ENCODE measurements at places on chromosomes 3 and 15. TPM values are rescaled to one million over a fixed set of nuclear protein-coding genes. Genes with fewer than 3 reads are reported as not detected.

The C3orf49 gene
- total RNA-seq, result not detected

The FMN1 gene
- total RNA-seq, result 0.29 TPM

The EAF1 gene
- total RNA-seq, result 18.2 TPM

The PPP1R2 gene
- 37.3 TPM for total RNA-seq

The KLHL40 gene
- total RNA-seq, result not detected

The XCR1 gene
- total RNA-seq, result not detected

The CTXN2 gene
- 0.14 TPM for total RNA-seq

GRCh38 chr15:84975871-84976351 lies 5.7 kb upstream of the PDE8A start:
- H3K4me1 ChIP-seq, result peaks cover 2% of the 10 kb centered on the region
- H3K4me3 ChIP-seq, result no peak overlapping the region
- no peak for DNase-seq
- H3K36me3 ChIP-seq, result no peaks in the 10 kb centered on the region

DNA sequence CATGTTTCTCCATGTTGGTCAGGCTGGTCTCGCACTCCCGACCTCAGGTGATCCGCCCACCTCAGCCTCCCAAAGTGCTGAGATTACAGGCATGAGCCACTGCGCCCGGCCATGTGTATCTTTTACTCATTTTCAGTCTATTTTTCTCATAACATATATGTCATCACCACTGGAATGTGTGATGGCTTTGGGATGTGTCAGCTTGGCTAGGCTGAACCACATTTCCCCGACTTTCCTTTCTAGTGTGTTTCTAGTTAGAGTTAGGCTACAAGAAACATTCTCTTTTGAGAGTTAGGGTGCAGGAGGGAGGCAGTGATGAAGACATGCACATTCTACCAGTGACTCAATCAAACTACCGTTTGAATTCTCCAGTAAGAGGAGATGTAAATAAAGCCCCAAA lies 444.9 kb upstream of the THBS1 start:
- H3K4me3 ChIP-seq, result no peak overlapping the region
- no peaks in the 10 kb centered on the region for H3K27me3 ChIP-seq
- no peak overlapping the region for H3K27ac ChIP-seq
- H3K36me3 ChIP-seq, result no peaks in the 10 kb centered on the region

- no peak overlapping the region for H3K4me3 ChIP-seq
- H3K27ac ChIP-seq, result no peak overlapping the region
- DNase-seq, result no peak
- H3K4me1 ChIP-seq, result peaks cover 23% of the 10 kb centered on the region
- no peaks in the 10 kb centered on the region for H3K36me3 ChIP-seq
Observed at GRCh38 chr15:101198800-101199199, 53.0 kb downstream of the CHSY1 start.

DNA sequence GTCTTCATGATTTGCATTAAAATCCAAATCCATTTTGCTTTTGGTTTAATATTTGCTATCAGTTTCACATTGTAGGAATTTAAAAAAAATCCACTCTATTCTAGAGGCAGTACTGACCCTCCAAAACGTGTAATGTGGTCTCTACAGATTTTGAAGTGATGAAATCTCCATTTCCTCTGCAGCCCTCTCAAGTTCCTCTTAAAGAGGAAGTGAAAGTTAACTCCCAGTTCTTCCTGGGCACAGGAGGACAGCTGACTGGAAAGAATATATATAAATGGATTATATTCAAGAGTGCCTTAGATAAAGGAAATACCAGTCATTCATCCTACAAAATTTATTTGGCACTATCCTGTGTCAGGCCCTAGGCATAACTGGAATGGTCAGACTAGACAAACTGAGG lies 83.5 kb upstream of the PLCL2 start:
- H3K27me3 ChIP-seq, result peaks cover 4% of the 10 kb centered on the region
- no peak for DNase-seq
- no peaks in the 10 kb centered on the region for H3K4me1 ChIP-seq
- H3K4me3 ChIP-seq, result no peak overlapping the region

DNA sequence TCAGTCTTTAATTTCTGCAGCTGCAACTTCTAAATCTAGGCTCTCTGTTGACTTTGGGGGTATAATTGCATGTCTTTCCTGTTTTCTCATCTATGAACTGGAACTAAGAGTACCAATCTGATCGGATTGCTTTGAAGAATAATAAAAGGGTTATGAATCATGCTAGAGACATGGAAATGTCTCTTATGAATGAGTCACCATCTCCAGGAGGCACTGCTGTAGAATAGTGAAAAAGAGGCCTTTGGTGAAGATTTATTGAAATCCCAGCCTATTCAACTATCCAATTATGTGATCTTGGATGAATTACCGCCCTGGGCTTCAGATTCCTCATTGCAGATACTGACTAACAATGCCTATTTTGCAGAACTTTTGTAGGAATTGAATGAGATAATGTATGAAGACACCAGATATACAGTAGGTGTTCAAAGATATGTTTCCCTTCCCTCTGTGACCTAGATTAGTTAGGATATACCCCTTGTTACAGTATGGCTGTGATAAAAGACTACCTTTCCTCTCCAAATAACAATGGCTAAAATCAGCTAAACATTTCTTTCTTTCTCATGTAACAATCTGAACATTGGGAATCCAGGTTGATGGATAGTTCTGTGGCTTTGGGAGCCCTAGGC lies 11.5 kb upstream of the CMTM8 start:
- no peak overlapping the region for H3K4me3 ChIP-seq
- DNase-seq, result peak; percentile 70
- peaks cover 15% of the 10 kb centered on the region for H3K4me1 ChIP-seq
- H3K36me3 ChIP-seq, result no peaks in the 10 kb centered on the region

GRCh38 chr3:58254144-58254543 lies 16.6 kb downstream of the ABHD6 start:
- no peak overlapping the region for H3K4me3 ChIP-seq
- no peaks in the 10 kb centered on the region for H3K4me1 ChIP-seq
- no peak for DNase-seq
- no peak overlapping the region for H3K27ac ChIP-seq
- no peaks in the 10 kb centered on the region for H3K36me3 ChIP-seq

DNA sequence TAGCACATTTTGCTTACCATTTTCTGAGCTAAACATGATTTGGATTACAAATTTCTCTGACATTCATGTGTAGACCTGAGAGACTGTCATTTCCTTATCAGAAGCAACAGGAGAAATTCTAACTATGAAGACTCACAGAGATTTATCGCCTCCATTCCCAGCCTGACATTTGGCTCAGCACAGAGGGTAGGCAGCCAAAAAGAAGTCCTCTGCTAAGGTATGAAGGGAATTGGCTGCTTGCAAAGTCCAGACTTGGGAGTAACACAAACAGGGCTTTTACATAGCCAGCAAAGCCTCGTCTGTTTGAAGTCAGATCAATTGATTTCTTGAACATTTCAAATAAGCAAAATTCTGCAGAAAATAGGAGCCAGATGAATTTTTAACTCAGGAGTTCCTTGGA lies 57.0 kb upstream of the CMSS1 start:
- H3K36me3 ChIP-seq, result peaks cover 13% of the 10 kb centered on the region
- H3K27ac ChIP-seq, result no peak overlapping the region
- H3K4me1 ChIP-seq, result peaks cover 2% of the 10 kb centered on the region
- no peaks in the 10 kb centered on the region for H3K27me3 ChIP-seq
- no peak overlapping the region for H3K4me3 ChIP-seq

DNA sequence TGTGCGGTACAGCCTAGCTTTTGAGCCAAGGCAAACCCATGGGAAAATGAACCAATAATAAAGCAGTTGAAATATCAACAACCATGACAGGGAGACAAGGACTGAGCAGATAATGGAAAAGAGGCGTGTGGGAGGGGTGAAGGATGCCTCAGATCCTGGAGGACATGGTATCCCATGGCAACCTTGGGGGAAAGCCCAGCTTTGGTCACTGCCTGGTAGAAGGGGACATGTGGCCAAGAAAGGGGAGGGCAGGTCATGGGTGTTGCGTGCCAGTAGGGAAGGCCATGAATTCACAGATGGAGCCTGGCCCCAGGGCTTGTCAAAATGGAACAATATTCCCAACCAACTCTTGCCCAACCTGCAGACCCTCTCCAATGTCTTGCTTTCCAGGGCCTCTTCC lies 140.5 kb upstream of the SMAD3 start:
- no peaks in the 10 kb centered on the region for H3K4me1 ChIP-seq
- H3K27ac ChIP-seq, result no peak overlapping the region
- DNase-seq, result no peak
- no peaks in the 10 kb centered on the region for H3K27me3 ChIP-seq
- H3K36me3 ChIP-seq, result no peaks in the 10 kb centered on the region
- no peak overlapping the region for H3K4me3 ChIP-seq

GRCh38 chr15:53129121-53129904 lies 339.2 kb upstream of the ONECUT1 start:
- H3K4me3 ChIP-seq, result no peak overlapping the region
- no peak for DNase-seq
- H3K36me3 ChIP-seq, result no peaks in the 10 kb centered on the region
- no peak overlapping the region for H3K27ac ChIP-seq

GRCh38 chr3:124318014-124318413 lies 326.1 kb upstream of the ROPN1 start:
- H3K36me3 ChIP-seq, result no peaks in the 10 kb centered on the region
- peaks cover 5% of the 10 kb centered on the region for H3K27me3 ChIP-seq
- H3K27ac ChIP-seq, result no peak overlapping the region
- H3K4me1 ChIP-seq, result no peaks in the 10 kb centered on the region
- H3K4me3 ChIP-seq, result no peak overlapping the region

- no peak overlapping the region for H3K4me3 ChIP-seq
- H3K27ac ChIP-seq, result no peak overlapping the region
- peak; percentile 15 for DNase-seq
- no peaks in the 10 kb centered on the region for H3K36me3 ChIP-seq
- H3K27me3 ChIP-seq, result no peaks in the 10 kb centered on the region
Observed at GRCh38 chr3:42701371-42702065, 1.1 kb downstream of the HHATL start.

DNA sequence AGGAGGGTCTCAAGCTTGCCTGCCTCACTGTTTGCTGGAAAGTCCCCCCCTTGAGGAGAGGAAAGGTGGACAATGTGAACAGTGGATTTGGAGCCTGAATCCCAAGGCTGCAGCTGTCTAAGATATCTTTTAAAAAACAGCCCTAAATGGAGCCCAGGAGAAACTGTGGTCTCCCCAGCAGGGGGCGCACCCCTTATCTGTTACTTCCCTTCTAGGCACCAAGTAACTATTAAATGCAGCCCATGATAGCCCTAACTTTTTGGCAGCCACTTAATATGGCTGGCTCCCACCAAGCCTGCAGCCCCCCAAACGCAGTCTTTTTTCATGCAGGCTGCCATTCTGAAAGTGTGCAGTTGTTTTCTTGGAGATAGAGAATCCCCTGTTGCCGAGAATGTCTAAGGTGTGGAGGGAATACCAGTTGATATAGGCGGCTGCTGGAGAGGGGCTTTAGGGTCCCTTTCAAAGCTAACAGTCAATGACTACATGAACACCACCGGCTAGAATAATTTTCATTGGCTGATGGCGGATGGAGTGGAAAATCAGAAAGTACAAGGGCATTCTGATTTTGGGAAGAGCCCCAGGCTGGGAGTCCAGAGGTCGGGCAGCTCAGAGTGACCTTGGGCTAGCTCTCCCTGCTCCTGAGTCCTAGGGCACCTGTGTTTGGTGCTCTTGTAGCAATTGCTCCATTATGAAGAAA lies 1.3 kb downstream of the RHCG start:
- H3K4me1 ChIP-seq, result no peaks in the 10 kb centered on the region
- H3K27me3 ChIP-seq, result peaks cover 18% of the 10 kb centered on the region
- no peak overlapping the region for H3K27ac ChIP-seq
- H3K36me3 ChIP-seq, result no peaks in the 10 kb centered on the region

- H3K27me3 ChIP-seq, result no peaks in the 10 kb centered on the region
- H3K27ac ChIP-seq, result no peak overlapping the region
- DNase-seq, result peak; percentile 75
- H3K4me1 ChIP-seq, result peaks cover 17% of the 10 kb centered on the region
- H3K4me3 ChIP-seq, result no peak overlapping the region
Observed at GRCh38 chr3:71428841-71429596, 154.5 kb downstream of the FOXP1 start.

GRCh38 chr15:47333734-47334133 lies 383.6 kb upstream of the SEMA6D start:
- no peaks in the 10 kb centered on the region for H3K4me1 ChIP-seq
- DNase-seq, result no peak
- no peak overlapping the region for H3K27ac ChIP-seq
- no peaks in the 10 kb centered on the region for H3K27me3 ChIP-seq
- no peaks in the 10 kb centered on the region for H3K36me3 ChIP-seq

DNA sequence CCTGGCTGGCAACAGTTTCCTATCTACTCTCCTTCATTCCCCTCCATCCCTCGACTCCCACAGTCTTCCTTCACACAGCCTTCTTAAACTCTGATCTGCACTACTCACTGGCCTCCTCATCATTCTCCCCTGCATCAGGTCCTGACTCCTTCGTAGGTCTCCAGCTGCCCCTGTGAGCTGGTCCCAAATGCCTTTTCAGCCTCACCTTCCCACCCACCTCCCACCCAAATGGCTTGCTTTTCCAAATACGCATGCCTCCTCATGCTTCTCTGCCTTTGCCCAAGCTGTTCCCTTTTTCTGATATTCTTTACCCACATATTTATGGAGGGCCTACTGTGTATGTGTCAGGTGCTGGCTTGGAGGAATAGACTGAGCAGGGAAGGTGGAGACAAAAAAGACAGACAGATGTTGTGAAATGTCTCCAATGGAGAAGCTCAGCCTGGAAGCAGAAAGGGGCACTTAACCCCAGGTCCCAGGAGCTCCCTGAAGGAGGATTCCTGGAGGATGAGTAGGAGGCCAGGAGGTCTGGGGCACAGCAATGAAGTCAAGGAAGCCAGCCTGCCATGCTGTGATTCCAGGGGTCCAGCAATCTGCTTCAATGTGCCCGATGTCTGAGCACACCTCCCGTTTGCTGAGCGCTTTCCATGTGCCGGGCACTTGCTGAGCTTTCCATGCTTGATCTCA lies 252.2 kb downstream of the SHQ1 start:
- no peaks in the 10 kb centered on the region for H3K27me3 ChIP-seq
- no peak overlapping the region for H3K27ac ChIP-seq
- no peaks in the 10 kb centered on the region for H3K36me3 ChIP-seq
- no peaks in the 10 kb centered on the region for H3K4me1 ChIP-seq

DNA sequence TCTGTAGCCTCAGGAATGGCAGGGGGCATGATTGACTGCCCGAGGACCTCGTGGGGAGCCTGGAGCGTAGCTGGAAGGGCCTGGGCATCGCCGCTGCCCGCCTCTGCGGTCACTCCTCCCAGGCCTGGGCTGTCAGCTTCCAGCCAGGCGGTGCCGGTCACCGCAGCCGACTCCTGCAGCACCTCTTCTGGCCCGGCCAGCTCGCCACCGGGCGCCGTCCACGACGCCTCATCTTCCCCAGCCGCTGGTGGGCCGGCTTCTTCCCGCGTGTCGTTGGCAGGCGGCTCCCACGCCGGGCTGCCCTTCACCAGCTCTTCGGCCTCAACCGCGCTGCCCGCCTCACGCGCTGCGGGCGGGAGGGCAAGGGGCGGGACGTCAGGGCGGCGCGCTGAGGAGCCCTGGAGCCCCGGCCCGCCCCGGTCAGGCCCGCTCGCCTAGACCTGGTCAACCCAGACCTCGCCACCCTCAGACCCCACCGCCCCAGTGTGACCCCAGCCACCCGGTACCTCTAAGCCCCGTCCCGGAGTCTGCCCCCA lies 1.0 kb downstream of the CSPG5 start:
- H3K4me3 ChIP-seq, result peak overlapping the region; percentile 36
- no peaks in the 10 kb centered on the region for H3K4me1 ChIP-seq
- peak; percentile 30 for DNase-seq
- H3K27ac ChIP-seq, result no peak overlapping the region
- H3K27me3 ChIP-seq, result peaks cover 21% of the 10 kb centered on the region
- H3K36me3 ChIP-seq, result no peaks in the 10 kb centered on the region

- H3K4me3 ChIP-seq, result no peak overlapping the region
- DNase-seq, result no peak
- H3K27ac ChIP-seq, result no peak overlapping the region
- no peaks in the 10 kb centered on the region for H3K4me1 ChIP-seq
- H3K27me3 ChIP-seq, result no peaks in the 10 kb centered on the region
Observed at GRCh38 chr3:141456301-141456625, 30.6 kb upstream of the RASA2 start.

Data from endothelial cell of umbilical vein (primary cell).